ENCODE measurements at places on chromosomes 3 and 15. TPM values are rescaled to one million over a fixed set of nuclear protein-coding genes. Genes with fewer than 3 reads are reported as not detected.

Gene CCNDBP1
- total RNA-seq, result 97.2 TPM

Gene APBA2
- total RNA-seq, result 12.1 TPM

Gene GOLGA8M
- 0.56 TPM for total RNA-seq

Gene SEMA7A
- total RNA-seq, result 59.6 TPM

Gene BNIP2
- total RNA-seq, result 159 TPM

All from regular cardiac myocyte (primary cell).